ENCODE measurements at places on chromosomes 2 and 18. TPM values are rescaled to one million over a fixed set of nuclear protein-coding genes. Genes with fewer than 3 reads are reported as not detected.

Gene LBX2
- total RNA-seq: 2.0 TPM

Gene RAX
- not detected for total RNA-seq

Gene UGT1A9
- total RNA-seq: not detected

Gene DUSP28
- 3.5 TPM for total RNA-seq

Gene ABCB6
- 38.4 TPM for total RNA-seq

Gene IL36G
- total RNA-seq: not detected

Gene NTSR2
- not detected for total RNA-seq

Gene GPR39
- total RNA-seq: 3.1 TPM
